Cardiac fibroblast (primary cell): ENCODE measurements at places on chromosomes 1 and 21.

- DNase-seq: no peak
Measured at GRCh38 chr1:213394837-213395236, 343.8 kb downstream of the RPS6KC1 start.

GRCh38 chr21:38334866-38335265 lies 78.1 kb downstream of the KCNJ15 start:
- no peak for DNase-seq

- peak; percentile 28 for DNase-seq
Measured at GRCh38 chr1:212987702-212988322, 27.9 kb downstream of the ANGEL2 start.

DNA sequence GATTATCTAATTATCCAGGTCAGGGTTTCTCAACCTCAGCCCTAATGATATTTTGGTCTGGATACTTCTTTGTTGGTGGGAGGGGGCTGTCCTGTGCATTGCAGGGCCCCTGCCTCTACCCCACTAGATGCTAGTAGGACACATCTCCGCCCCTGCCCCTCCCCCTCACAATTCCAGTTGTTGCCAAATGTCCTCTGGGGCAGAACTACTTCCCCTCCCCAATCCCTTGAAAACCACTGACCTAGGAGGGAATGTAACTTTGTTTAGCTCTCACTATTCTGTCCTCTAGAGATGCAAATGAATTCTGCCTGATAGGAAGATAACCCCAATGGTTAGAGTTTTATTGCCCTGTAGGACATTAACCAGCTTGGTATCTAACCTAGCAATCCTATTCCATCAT lies 8.1 kb downstream of the CACNA1S start:
- no peak for DNase-seq

- DNase-seq: no peak
Measured at GRCh38 chr1:70083519-70083918, 121.9 kb downstream of the LRRC40 start.

DNA sequence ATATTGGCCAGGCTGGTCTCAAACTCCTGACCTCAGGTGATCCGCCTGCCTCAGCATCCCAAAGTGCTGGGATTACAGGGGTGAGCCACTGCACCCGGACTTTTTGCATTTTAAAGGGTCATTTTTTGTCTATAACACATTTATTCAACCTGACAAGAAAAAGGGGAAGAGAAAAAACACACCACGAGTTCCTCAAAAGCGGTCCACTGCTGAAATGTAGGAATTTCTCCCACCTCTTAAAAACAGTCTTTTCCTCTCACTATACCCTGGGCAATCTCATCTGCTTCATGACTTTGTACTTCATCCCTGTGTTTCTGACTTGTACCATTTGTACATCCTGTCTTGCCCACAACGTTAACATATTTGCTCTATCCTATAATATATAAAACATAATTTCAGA lies 413.3 kb upstream of the PTBP2 start:
- no peak for DNase-seq

DNA sequence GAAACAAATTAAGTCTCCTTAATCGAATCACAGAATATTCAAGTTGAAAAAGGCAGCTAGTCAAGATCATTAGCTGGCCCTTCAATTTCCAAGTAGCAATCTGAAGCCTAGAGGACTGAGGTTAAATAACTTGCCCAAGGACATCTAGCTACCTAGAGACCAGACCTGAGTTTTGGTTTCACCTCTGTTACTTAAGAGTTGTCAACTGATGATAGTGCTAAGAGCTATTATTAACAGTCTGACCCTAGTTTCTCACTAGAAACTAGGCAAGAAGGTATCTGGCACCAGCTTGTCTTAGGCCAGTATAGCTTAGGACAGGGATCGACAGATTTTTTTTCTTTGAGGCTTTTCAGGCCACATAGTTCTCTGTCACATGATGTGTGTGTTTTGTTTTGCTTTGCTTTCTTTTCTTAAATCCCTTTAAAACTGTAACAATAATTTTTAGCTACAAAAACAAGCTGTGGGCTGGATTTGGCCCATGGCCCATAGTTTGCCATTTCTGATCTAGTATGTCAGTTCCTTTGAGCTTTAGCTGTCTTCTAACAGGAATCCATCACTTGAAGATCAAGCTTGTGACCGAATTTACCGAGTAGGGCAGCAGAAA lies 23.2 kb downstream of the TRIM45 start:
- DNase-seq: peak; percentile 20
